ENCODE measurements at places on chromosomes 1 and 21. TPM values are rescaled to one million over a fixed set of nuclear protein-coding genes. Genes with fewer than 3 reads are reported as not detected.

FNDC10 gene
- 1.8 TPM for total RNA-seq

PTPRC gene
- total RNA-seq: 21.3 TPM

SERINC2 gene
- total RNA-seq: 10.7 TPM

HDGF gene
- 153 TPM for total RNA-seq

AGMAT gene
- total RNA-seq: 1.1 TPM

TNFRSF18 gene
- total RNA-seq: not detected

ALDH4A1 gene
- total RNA-seq: 16.6 TPM

LEFTY2 gene
- 2.6 TPM for total RNA-seq

LHX8 gene
- total RNA-seq: not detected

GRCh38 chr1:145991735-145992412 is 4.5 kb downstream of the TXNIP start:
- DNase-seq: no peak
- H3K4me1 ChIP-seq: no peaks in the 10 kb centered on the region
- H3K27ac ChIP-seq: peak overlapping the region; percentile 89
- H3K36me3 ChIP-seq: peaks cover 29% of the 10 kb centered on the region

GRCh38 chr1:15242766-15243165 is 4.3 kb upstream of the FHAD1 start:
- H3K27ac ChIP-seq: no peak overlapping the region
- no peak overlapping the region for H3K4me3 ChIP-seq
- H3K27me3 ChIP-seq: no peaks in the 10 kb centered on the region
- no peaks in the 10 kb centered on the region for H3K4me1 ChIP-seq
- no peak for DNase-seq
- H3K36me3 ChIP-seq: no peaks in the 10 kb centered on the region

GRCh38 chr1:173682184-173682583 is 12.5 kb upstream of the ANKRD45 start:
- H3K27ac ChIP-seq: no peak overlapping the region
- H3K4me1 ChIP-seq: no peaks in the 10 kb centered on the region
- no peaks in the 10 kb centered on the region for H3K36me3 ChIP-seq
- H3K27me3 ChIP-seq: no peaks in the 10 kb centered on the region

DNA sequence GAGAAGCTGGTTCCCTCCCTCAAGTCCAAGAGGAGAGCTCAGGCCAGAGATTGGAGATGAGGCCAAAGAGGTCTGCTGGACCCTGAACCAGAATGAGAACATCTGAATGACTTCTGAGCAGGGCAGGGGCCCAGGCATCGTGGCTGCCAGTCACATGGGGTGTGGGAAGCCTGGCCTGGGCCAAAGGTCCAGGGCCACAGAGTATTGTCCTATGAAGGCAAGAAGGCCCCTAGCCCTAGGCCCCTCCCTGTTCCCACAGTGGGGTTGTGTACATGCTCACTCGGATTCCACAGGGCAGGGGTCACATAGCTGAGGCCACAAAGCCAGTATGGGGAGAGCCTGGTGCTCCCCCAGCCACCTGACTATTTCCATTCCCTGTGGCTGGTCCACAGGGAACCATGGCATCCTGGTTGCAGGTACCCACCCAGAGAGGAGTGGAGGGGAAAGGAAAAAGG is 18.5 kb upstream of the SLC1A7 start:
- DNase-seq: no peak
- H3K4me1 ChIP-seq: no peaks in the 10 kb centered on the region
- no peak overlapping the region for H3K27ac ChIP-seq
- H3K27me3 ChIP-seq: no peaks in the 10 kb centered on the region
- no peak overlapping the region for H3K4me3 ChIP-seq

DNA sequence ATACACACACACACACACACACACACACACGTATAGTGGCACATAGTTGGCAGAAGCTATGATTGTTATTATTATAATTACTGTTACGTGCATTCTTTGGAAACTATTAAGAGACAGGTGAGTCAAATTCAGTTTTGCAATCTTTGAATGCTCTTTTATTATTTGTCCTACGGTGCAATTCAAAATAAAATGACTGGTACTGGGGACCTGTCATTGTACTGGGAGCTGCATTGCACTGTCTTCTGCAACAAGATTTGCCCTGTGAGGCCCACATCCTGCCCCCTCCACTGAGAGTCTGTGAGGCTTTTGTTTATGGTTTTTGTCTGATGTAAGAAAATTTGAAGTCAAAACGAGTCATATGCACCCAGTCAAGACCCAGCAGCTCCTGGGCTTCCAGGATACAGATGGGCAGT is 1.9 kb downstream of the LY9 start:
- H3K27ac ChIP-seq: no peak overlapping the region
- no peaks in the 10 kb centered on the region for H3K36me3 ChIP-seq
- no peak overlapping the region for H3K4me3 ChIP-seq

DNA sequence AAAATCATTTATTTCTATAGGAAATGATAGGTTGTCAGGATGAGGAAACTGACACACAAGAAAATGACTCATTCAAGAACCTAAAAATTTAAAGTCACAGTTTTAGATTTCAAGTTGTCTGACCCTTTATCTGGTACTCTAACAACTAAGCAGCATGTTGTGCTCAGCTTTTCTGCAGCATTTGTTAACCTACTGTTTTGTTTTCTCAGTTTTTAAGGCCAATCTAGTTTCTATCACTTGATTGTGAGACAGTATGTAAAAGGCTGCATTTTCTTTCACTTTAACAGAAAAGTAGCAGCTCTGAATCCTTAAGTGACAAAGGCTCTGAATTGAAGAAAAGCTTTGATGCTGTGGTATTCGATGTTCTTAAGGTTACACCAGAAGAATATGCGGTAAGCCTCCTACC is 59.1 kb downstream of the RALGPS2 start:
- no peak overlapping the region for H3K4me3 ChIP-seq
- H3K27me3 ChIP-seq: no peaks in the 10 kb centered on the region
- no peak for DNase-seq
- H3K27ac ChIP-seq: no peak overlapping the region

DNA sequence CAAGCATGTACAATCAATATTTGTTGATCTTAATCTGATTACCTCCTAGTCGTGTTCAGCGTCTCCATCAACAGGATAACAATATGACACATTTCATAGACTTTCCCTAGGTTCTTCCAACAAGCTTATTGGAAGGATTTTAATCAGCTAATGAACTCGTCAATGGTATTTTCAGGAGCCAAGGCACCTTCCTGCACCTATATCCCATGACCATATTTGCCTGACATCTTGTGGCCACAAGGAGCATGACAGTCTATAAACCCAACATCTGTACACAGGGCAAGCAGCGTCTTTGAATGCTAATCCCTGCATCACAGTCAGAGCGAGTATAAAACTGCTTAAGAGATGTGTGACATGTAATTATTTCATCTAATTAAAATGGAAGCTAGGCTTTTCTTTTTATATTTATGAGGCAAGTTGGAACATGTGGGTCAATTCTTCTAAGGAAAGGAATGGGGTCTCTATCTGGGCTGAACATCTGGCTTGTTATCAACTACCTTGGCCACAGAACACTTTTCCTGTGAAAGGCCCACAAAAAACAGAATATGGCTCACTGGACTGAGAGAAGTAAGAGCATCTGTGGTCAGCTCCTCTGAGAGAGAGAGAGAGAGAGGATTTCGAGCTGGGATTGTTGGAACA is 388.8 kb downstream of the NTNG1 start:
- no peak for DNase-seq
- no peaks in the 10 kb centered on the region for H3K36me3 ChIP-seq
- no peak overlapping the region for H3K27ac ChIP-seq

DNA sequence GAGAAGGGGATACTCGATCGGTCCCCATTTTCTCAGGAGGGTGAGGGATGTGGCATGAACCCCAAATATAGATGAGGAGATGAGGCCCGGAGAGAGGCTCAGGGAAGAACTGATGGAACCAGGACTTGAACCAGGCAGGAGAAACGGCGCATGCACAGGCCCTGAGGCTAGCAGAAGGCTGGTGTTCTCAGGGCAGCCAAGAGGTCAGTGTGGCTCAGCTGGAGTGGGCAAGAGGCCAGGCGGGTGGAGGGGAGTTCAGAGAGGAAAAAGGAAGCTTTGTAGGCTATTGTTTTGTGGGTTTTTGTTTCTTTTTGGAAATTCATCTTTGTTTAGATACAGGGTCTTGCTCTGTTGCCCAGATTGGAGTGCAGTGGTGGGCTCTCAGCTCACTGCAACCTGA is 122.0 kb downstream of the LACTBL1 start:
- H3K27ac ChIP-seq: no peak overlapping the region
- H3K4me3 ChIP-seq: no peak overlapping the region
- no peak for DNase-seq
- H3K27me3 ChIP-seq: no peaks in the 10 kb centered on the region
- no peaks in the 10 kb centered on the region for H3K4me1 ChIP-seq

- no peak overlapping the region for H3K27ac ChIP-seq
- H3K4me1 ChIP-seq: no peaks in the 10 kb centered on the region
- DNase-seq: no peak
- H3K36me3 ChIP-seq: no peaks in the 10 kb centered on the region
- H3K27me3 ChIP-seq: no peaks in the 10 kb centered on the region
- H3K4me3 ChIP-seq: no peak overlapping the region
These were observed 48.9 kb downstream of the AGPAT3 start for GRCh38 chr21:43913928-43914327.

GRCh38 chr21:34183331-34183928 is 110.1 kb downstream of the MRPS6 start:
- H3K4me1 ChIP-seq: peaks cover 3% of the 10 kb centered on the region
- peak overlapping the region; percentile 75 for H3K27ac ChIP-seq
- no peak overlapping the region for H3K4me3 ChIP-seq
- H3K36me3 ChIP-seq: no peaks in the 10 kb centered on the region
- no peaks in the 10 kb centered on the region for H3K27me3 ChIP-seq

- H3K36me3 ChIP-seq: no peaks in the 10 kb centered on the region
- peaks cover 60% of the 10 kb centered on the region for H3K4me1 ChIP-seq
- H3K27ac ChIP-seq: peak overlapping the region; percentile 89
- H3K27me3 ChIP-seq: no peaks in the 10 kb centered on the region
- H3K4me3 ChIP-seq: no peak overlapping the region
- no peak for DNase-seq
These were observed 46.1 kb upstream of the FMO2 start for GRCh38 chr1:171138980-171139379.

GRCh38 chr1:209421186-209421585 is 162.3 kb upstream of the CAMK1G start:
- H3K4me3 ChIP-seq: no peak overlapping the region
- DNase-seq: no peak
- H3K4me1 ChIP-seq: no peaks in the 10 kb centered on the region
- no peaks in the 10 kb centered on the region for H3K27me3 ChIP-seq
- H3K27ac ChIP-seq: no peak overlapping the region

GRCh38 chr1:54922921-54923421 is 36.0 kb upstream of the DHCR24 start:
- no peaks in the 10 kb centered on the region for H3K36me3 ChIP-seq
- no peak overlapping the region for H3K27ac ChIP-seq
- no peak for DNase-seq
- no peaks in the 10 kb centered on the region for H3K4me1 ChIP-seq
- H3K27me3 ChIP-seq: no peaks in the 10 kb centered on the region
- H3K4me3 ChIP-seq: no peak overlapping the region

- H3K27ac ChIP-seq: no peak overlapping the region
- H3K36me3 ChIP-seq: no peaks in the 10 kb centered on the region
- no peaks in the 10 kb centered on the region for H3K27me3 ChIP-seq
- no peaks in the 10 kb centered on the region for H3K4me1 ChIP-seq
- DNase-seq: no peak
These were observed 123.7 kb downstream of the NTNG1 start for GRCh38 chr1:107264561-107264960.

- H3K4me1 ChIP-seq: no peaks in the 10 kb centered on the region
- H3K27me3 ChIP-seq: no peaks in the 10 kb centered on the region
- no peaks in the 10 kb centered on the region for H3K36me3 ChIP-seq
- DNase-seq: no peak
- H3K4me3 ChIP-seq: no peak overlapping the region
These were observed 132.4 kb downstream of the PROX1 start for GRCh38 chr1:214120191-214120590.

DNA sequence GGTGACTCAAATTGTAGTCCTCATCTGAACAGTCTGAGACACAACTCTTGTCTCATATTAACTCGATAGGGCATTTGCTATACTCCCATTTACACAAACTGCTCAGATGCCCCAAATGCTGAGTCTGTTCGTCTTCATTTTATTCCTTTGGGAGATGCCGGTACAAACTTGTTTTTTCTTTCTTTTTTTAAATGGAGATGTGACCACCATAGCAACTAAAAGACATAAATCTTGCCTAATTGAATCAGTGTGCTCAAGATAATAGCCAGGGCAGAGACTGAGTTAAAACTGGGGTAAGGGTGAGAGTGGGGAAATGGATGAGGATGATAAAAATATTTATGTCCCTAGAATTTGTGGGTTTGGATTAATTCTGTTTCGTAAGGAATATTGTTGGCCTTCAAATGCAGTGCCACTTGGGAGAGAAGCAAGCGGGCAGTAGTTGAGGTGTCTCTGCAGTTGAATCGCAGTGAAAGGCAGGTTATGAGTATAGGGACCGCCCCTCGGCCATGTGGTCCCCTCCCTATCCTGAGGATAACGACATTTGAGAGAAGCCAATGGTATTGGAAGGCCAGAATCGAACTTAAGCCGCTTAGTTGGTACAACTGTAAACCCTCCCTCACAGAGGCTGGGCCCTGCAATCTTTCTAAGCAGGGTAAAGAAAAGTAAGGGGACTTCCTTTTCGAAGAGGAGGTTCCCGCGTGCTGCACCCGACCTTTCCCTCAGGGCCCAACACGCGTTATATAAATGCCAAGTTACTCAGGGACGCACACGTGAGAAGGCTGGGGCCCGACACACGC is 859 bp upstream of the LRRC8B start:
- H3K27ac ChIP-seq: no peak overlapping the region
- no peaks in the 10 kb centered on the region for H3K27me3 ChIP-seq
- no peaks in the 10 kb centered on the region for H3K36me3 ChIP-seq
- peak overlapping the region; percentile 99 for H3K4me3 ChIP-seq
- no peak for DNase-seq
- H3K4me1 ChIP-seq: no peaks in the 10 kb centered on the region

DNA sequence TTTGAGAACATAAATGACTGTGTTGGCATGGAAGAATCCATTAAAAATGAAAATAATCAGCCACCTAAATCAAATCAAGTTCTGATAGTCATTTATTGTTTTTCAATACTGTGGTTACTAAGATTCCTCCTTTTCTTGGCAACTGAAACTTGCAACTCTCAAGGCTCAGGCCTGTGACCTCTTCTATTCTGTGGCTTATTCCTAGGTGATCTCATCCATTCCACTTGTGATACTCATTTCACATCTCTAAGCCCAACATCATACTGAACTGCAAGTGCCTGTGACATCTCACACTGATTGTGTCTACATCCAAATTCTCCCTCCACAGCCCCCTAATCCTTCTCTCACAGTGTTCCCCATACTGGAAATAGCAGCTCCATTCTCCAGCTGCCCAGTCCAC is 4.8 kb upstream of the ST6GALNAC5 start:
- DNase-seq: no peak
- H3K4me3 ChIP-seq: no peak overlapping the region
- no peaks in the 10 kb centered on the region for H3K36me3 ChIP-seq
- H3K27me3 ChIP-seq: no peaks in the 10 kb centered on the region
- no peak overlapping the region for H3K27ac ChIP-seq

GRCh38 chr1:113976609-113977278 is 2.5 kb upstream of the OLFML3 start:
- peaks cover 25% of the 10 kb centered on the region for H3K36me3 ChIP-seq
- no peak overlapping the region for H3K4me3 ChIP-seq
- no peaks in the 10 kb centered on the region for H3K27me3 ChIP-seq
- H3K27ac ChIP-seq: no peak overlapping the region
- no peak for DNase-seq

- DNase-seq: no peak
- H3K27ac ChIP-seq: no peak overlapping the region
- H3K27me3 ChIP-seq: no peaks in the 10 kb centered on the region
- no peaks in the 10 kb centered on the region for H3K4me1 ChIP-seq
These were observed 201.5 kb downstream of the S1PR1 start for GRCh38 chr1:101438359-101438758.

Data from ascending aorta (tissue), 2 donors.